ENCODE measurements at places on chromosomes 2 and 18.
A peak's percentile ranks its signal among the peaks of the same experiment; 100 is the strongest.

DNA sequence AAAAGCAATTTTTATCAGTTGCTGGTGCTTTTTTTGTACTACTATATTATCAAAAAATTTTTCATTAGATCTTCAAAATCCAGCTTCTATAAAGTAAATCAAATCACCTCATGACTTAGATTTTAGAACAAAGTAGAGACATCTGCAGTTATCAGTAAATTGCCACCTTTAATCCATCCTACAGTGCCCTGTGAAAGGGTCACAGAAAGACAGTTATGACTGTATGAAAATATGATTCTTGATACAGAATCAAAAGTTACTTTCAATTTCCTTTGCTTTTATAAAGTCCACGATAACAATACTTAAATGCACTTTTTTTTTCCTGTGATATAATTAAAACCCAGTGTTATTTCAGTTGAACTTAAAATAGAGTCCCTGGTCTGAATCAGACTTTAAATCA is 61.4 kb downstream of the PRPF40A start:
- no peak for DNase-seq

DNA sequence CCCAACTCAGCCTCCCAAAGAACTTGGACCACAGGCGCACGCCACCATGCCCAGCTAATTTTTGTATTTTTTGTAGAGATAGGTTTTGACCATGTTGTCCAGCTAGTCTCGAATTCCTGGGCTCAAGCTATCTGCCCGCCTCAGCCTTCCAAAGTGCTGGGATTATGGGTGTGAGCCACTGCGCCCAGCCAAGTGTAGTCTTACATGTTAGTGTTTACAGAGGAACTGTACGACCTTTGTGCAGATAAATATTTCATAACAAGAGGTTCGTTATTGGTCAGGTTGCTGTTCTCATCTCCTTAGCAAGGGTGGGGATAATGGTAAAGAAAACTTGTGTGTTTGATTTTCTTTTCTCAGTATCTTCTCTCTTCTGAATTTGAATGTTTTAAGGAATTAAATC is 46.5 kb downstream of the RALBP1 start:
- DNase-seq, result no peak

- DNase-seq, result no peak
These were observed 47.1 kb upstream of the UBE2E3 start for GRCh38 chr2:180933332-180933731.

DNA sequence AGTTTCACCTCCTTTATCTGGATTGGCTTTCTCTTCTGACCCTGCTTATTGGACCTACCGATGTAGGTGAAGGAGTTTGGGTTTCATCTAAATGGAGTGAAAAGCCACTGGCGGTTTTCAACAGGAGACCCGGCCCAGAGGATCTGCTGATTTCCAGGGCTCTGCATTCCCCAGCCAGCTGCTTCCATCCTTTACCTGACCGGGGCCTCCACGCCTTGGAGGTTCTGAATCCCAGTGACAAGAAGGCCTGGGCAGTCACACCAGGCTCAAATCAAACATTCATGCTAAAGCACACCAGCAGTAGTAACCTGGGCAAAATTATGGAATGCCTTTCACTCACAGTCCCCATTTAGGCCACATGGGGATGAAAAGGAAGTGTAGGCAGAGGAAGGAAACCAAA is 30.0 kb upstream of the RTTN start:
- no peak for DNase-seq

GRCh38 chr18:34866310-34866709 is 156.2 kb downstream of the DTNA start:
- DNase-seq, result no peak

DNA sequence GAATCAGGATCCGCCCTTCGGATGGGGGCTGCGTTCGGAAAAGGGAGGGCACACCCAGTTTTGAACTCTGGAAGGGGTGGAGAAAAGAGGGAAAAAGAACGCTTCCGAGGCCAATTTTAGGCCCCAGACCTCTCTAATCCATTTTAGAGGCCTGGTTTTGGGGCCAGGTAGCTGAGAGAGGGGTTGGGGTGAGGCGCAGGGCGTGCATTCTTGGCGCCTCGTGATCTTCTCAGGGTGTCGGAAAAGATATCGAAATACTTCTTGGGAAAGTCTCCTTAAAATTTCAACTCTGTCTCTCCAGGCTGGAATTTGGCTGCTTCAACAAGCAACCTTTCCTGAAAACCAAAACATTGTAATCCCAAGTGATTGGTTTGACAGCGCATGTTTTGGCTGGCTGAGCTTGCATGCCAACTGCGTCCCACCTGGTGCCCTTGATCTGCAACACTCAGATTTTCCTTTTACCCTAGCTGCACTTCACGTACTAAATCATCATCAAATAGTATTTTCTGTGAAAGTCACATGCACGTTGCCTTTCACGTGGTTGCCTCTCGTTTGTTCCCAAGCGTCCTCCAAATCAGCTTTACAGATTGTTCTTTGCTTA is 864 bp upstream of the XPO1 start:
- DNase-seq, result peak; percentile 37

DNA sequence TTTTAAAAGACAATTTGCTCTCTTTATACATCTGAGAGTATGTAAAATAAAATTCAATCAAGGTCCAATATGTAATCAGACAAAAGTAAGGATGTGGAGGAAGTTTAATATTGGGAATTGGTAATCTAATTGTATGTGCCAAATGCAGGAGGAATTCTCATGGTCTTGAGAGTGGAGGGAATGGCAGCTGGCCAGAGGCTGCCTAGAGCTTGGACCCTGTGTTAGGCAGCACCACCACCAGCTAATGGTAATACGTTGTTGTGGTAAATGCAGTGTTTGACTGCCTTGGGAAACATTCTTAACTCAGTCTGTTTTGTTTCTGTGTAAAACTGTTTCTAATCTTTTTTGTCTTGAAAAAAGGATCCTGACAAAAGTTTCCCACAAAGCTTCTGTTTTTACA is 30.0 kb downstream of the GALNT1 start:
- no peak for DNase-seq

GRCh38 chr2:218679119-218679518 is 7.2 kb downstream of the STK36 start:
- no peak for DNase-seq

GRCh38 chr18:46252759-46253158 is 148.6 kb downstream of the HAUS1 start:
- DNase-seq, result no peak

DNA sequence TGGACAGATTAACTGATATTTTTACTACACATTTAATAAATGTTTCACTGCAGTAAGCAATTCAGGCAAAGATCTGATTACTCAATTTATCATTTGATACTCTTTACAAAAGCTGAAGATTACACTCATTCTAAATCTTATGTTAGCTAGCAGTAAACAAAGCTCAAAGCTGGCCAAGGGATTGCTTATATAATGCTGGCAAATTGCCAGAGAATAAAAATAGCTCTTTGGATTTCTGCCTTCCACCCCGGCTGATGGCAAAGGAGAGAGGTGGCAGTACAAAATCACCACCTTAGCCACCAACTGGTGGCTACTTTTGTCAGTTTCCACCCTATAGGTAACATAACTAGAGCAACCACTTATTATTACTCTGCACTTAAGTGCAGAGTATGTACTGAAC is 320.5 kb downstream of the FSIP2 start:
- DNase-seq, result peak; percentile 8

- peak; percentile 77 for DNase-seq
These were observed 132.1 kb downstream of the COL6A3 start for GRCh38 chr2:237281836-237282306.

GRCh38 chr2:123438251-123438650 is 586.8 kb upstream of the CNTNAP5 start:
- DNase-seq, result no peak

DNA sequence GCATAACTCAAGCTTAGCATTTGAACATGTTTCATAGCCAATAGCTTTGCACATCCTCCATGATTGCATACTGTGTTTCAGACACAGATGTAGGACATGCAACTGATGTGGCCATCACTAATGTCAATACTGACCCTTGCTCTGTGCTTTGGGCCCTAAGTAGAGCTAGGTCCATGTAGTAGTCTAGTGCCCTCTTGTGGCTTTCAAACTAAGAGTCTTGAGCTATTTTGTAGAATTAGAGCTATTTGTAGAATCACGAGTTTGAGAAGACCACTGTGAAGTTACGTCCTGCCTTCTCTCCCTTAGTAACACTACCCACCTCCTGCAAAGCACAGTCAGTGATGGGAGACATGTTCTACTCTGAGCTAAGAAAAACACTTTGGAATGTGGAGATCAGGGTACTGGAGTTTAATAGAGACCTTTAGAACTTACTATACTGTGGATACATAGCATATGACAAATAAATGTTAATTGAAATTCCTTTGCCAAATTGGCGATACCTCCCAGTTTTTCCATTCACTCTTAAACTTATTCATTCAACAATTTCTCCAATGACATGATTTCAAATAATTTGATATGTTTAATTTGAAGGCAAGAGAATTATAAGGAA is 306.5 kb upstream of the TNP1 start:
- peak; percentile 51 for DNase-seq

DNA sequence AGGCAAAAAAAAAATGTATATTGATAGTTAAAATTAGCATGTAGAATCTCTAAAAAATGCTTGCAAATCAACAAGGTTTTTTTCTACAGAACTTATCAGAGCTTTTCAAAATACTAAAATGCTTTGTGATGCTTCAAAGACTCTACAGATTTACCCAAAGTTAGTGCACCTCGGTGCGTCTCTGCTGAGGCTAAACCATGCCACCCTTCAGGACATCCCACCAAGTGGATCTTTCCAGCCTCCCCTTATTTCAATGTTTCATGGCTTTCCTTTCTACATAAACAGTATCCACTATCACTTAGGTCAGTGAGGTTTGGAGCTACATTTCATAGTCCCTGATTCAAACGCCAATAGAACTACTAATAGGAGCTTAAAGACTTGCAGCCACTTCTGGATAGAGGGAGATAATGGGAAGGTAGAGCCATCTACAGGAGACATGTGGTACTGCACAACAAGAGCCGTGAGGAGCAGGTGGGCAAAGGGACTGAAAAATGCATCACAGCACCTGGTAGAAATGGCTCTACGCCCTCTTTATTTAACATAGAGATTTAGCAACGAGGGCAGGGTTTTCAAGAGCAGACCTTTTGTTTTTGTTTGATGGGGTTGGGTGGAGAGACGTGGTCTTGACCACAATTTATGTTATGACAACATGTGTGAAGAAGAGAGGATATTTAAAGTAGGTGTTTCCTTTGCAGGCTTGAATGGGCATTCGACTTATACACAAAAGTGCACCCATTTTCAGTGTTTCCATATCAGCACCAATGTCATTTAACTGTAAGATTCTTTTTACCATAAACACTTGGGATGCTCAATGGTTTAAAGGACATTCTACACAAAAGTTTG is 56.1 kb upstream of the SLC35G4 start:
- DNase-seq, result peak; percentile 57

Measured in epithelial cell of esophagus (primary cell).